ENCODE measurements at places on chromosomes 7 and 10.

DNA sequence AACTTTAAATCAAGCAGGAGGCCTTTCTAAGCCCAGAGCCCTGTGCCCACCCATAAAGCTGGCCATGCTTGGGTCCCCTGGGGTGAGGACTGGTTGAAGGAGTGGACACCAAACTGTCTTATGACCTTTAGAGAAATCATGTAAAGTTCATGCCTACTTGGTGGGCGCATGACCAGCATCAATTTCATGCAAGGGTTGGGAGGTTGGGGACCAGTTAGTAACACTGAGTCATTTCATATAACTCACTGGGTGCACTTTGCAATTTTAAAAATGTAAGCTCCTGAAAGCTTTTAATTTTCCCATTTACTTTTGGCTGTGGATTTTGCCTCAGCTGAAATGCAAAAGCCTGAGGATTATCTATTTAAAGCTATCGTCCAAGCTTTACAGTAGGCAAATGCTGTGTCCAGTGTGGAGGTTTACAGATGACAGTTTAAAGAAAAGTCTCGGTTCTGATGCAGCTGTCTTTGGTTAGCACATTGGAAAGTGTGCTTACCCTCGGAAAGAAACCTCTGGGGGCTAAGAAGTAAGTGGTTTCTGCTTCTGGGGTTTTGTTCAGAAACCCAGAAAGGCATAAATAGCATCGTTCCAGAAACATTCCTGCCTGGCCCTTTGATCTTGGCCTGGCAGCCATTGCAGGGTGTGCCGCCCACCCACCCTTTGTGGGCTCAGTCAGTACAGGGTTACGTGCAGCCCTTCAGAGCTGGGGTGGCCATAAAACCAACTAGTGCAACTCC, 48.8 kb upstream of the CHST15 start:
- no peak for DNase-seq

DNA sequence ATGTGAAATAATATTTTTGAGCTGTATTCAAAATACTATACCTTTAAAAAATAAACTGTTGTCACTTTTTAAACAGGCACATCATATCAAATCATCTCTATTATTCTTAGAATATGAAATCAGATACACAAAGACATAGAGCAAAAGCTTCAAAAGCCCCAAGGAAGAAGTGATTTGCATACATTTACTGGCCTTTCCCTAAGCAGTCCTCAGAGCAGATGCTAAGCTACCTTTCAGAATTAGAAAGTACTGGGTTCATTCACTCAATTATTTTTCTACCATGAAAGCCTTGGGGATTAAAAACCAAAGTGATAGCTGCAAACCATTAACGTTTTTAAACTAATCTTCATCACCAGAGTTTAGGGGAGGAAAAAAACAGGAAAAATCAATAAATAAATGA, 55.8 kb upstream of the RNF148 start:
- DNase-seq: no peak

DNA sequence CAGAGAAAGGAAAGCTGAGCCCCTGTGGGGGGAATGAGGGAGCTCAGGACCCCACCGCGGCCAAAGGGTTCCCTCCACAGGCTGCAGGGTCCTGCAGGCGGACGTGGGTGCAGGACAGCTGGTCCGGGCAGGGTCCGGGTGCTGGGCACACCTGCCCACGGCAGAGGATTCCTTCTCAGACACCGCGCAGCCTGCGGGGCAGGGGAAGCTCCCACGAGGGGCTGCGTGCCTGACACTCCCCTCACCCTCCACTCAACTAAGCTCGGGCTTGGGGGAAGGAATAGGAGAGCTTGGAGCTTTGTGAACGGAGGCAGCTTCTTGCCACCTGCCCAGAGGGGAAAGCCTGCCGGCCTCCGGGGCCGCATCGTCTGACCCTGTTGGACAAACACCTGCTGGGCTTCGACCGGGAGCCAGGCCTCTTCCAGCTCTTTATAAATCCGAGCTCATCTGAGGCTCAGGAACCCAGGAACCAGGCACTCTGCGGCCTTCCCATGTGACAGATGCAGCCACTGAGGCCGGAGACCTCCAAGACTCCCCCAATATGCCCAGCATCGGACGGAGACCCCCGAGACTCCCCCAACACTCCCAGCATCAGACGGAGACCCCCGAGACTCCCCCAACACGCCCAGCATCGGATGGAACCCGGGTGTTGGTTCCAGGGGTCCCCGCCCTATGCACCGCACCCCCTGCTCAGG, 97.3 kb downstream of the PDGFA start:
- no peak for DNase-seq

DNA sequence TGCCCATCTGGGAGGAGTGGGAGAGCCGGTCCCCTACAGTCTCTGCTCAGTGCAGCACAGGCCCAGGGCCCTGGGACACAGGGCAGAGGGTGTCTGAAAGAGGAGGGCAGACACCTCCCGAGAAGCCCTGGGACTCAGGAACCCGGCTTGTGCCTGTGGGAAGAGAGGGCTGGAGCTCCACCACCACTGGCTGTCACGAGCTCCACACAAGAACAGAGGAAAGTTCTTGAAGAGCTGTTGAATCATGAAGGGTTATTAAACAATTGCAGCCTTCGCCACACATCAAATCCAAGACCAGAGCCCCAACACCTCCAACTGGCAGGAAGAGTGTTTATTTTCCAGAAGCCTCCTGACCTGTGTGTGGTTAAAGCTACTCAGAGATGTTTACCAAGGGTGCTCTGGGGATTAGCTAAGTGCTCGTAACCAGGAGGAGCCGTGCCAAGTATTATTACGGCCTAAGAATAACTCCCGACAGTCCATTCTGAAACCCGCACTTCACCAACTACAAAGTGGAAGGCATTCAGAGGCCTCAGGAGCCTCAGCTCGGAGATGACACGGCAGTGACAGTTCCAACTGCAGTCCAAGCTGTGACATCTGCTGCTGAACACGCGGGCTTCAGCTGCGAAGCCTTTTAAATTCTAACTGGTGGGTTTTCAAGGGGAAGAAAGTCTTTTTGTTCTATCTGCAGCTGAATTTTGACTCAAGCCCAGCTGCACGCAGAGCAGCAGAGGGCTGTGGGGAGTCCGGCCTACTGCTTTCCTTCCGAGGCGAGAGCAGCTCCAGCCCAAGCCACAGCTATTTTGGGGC, 75.1 kb downstream of the MAD1L1 start:
- no peak for DNase-seq

Measured in stimulated activated CD8-positive, alpha-beta memory T cell treated with anti-CD3 and anti-CD28 coated beads, Interleukin-7, amount 100 ng/mL, for 48 hours (primary cell).